ENCODE measurements at places on chromosomes 5 and 9. TPM values are rescaled to one million over a fixed set of nuclear protein-coding genes. Genes with fewer than 3 reads are reported as not detected.

GRCh38 chr5:90477073-90477472 is 2.4 kb downstream of the POLR3G start:
- DNase-seq = no peak

- DNase-seq = no peak
These were observed 417.7 kb upstream of the POU5F2 start for GRCh38 chr5:94159144-94159543.

DNA sequence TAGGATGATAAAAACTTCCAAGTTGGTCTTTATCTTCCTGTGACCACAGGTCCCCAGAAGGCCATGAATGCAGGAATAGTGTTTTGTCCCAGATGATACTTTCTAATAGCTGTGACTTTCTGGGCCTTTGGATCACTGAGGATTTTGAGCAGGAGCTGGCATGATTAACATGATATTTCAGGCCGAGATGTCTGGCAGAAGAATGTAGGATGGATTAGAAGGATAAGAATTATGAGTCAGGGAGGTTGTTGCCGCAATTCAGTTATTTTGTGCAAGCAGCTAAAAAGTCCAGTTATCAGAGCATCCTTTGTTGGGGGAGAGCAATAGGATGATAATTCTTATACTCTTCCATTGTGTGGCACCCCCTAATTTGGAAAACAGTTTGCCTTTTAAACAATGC is 189.7 kb downstream of the PSAT1 start:
- DNase-seq = no peak

DNA sequence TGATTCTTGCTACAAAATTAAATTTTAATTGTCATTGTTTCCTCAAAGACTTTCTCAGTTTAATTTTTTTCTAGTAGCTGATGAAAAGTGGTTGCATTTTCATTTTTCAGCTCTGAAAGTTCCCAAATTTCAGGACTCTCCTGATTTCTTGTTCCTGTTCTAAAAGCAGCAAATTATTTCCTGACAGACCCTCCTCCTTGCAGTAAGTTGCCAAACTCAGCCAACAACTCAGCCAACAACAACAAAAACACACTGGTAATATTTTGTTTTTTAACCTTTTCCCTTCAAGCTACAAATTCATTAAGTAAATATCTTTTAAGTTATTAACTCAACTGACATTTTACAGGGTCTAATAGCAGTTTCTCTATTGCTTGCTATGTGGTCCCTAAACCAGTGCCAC is 487.8 kb upstream of the NUDT12 start:
- no peak for DNase-seq

GRCh38 chr5:167920589-167920988 is 370.9 kb upstream of the WWC1 start:
- DNase-seq = no peak

DNA sequence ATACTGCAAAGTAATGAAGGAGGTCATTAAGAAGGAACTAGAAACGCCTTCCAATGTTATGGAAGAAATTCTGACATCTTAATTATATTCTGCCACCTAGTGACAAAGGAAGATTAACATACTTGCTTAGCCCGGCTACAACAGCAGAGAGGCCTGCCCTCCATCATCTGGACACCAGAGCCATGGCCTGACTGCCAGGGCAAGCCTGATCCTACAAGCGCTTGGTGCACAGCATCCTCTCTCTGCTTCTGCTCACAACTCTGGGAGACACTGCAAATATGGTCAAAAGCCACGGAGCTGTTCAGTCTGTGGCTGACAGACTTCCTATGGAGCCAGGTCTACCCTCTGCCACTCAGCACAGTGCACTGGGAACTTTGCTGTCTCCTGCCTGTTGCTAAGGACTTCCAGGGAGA is 87.3 kb upstream of the SLC44A1 start:
- DNase-seq = no peak

GRCh38 chr5:68515514-68515913 is 300.0 kb downstream of the PIK3R1 start:
- DNase-seq = no peak

The ZBED3 gene
- total RNA-seq = 15.4 TPM

The MCTP1 gene
- 14.8 TPM for total RNA-seq

The KIF4B gene
- 0.14 TPM for total RNA-seq

Measured in type B pancreatic cell (in vitro differentiated cells).